ENCODE measurements at places on chromosomes 5 and 9.

DNA sequence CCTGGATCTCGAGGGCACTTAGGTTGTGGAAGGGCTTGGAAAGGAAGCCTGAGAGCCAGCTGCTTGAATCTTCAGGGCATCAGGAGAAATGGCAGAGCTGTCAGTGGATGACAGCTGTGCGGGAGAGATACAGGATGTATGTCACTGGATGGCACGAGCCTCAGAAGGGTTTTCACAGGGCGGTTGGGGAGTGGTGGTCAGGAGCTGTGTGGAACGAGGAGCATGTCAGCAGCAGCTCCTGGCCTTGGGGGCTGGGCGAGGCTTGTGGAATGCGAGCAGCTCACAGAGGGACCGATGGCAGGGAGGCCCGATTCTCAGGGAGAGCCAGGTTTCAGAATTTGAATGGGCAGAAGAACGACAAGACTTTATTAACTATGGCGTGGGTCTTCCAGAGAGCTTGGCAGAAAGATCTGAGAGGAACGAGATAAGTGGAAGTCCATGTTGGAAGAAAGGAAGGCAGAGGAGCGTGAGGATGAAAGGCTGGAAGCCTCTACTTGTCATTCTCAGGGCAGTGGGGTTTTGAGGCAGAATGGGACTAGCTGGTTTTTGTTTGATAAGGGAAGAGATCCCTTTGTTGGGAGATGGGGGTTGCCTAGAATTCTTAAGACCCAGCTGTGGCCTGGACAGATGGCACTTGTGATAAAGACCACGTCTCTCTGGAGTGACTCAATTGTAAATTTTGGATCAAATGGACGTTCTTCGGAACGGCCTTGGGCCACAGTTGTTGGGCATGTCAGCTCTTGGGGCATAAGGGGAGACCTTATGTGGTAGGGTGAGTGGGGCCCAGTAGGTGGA, 60.3 kb downstream of the SNX30 start:
- DNase-seq: no peak

- DNase-seq: no peak
Observed at GRCh38 chr9:133703591-133704399, 34.4 kb downstream of the SARDH start.

DNA sequence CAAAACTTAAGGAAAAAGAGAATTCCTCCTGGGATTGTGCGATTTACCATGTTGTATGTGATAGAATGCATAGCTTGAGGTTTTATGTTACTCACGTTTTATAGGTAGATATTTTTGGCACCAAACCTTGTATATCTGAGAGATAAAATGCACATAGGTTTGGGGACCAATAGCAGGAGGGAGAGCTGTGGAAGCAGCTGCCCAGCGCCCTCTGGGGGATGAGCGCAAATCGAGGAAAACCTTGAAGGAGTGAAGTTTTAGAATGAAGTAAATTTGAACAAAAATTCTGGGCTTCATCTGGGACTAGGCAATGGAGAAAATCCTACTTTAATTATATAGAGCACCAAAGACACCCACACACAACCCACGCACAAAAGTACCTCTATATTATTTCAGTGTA, 197.0 kb downstream of the ADCY2 start:
- no peak for DNase-seq

DNA sequence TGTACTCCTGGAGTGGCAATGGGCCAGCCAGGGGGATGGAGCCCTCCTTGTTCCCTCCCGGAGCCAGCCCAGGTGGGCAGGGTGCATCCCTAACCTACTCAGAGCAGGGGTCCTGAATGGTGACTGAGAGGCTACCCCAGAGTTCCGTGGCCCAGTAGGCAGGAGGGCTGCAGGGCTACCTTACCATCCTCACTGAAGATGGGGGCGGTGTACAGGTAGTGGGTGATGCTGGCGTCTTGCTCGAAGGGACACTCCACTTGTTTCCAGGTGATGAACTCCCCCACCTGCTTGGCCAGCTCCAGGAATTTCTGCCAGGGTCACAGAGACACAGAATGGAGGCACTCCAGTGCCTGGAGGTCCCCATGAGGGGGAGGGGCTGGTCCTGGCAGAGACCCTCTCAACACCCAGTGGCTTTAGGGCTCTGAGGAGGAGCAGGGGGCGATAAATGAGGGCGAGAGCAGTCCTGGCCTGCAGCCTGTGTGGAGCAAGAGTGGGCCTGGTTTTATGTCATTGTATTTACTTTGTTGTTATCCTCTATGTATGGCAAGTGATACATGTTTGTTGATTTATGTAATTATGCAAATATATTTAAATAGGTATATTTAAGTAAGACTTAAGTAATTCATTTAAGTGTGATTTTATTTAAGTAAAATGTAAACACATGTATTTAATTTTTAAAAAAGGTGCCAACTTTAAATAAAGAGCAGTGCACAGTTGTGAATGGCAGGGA, 39.9 kb upstream of the RNF130 start:
- DNase-seq: no peak

DNA sequence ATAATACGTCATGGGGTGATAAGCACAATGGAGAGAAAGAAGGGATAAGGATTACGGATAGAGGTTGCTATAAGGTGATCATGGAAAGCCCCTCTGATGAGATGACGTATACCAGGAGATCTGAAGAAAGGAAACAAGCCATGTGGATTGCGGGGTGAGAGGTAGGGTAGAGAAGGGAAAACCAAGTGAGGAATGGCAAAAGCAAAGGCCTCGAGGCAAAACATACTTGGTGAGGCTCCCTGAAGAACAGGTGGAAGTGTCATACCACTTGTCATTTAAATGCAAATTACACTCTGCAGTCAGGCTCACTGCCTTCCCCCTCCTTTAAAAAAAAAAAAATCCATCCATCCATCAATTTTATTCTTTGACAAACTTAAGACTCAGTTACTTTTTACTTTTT, 420.8 kb downstream of the RAB3C start:
- no peak for DNase-seq

DNA sequence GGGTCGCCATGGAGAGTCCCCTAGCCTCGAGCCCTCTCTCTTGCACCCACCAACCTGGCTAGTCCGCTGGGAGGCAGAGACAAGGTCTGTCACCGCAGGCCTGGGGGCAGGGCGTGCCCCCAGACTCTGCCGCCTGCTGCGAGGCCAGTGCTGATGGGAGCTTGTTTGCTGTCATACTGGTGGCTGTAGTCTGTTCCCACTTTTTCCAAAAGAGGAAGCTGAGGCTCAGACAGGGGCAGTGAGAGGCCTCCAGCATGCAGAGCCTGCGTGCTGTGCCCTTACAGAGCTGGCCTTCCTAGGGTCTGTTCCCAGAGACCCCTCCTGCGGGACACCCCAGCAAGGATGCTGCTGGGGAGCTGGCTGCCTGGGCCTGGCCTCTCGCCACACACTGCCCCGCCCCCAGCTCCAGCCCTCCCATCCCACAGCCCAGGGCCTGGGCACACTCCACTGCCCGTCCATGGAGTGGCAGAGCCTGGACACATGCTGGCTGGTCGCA, 21.0 kb upstream of the SUSD3 start:
- DNase-seq: no peak

- no peak for DNase-seq
Observed at GRCh38 chr5:128844354-128844923, 120.8 kb upstream of the SLC27A6 start.

DNA sequence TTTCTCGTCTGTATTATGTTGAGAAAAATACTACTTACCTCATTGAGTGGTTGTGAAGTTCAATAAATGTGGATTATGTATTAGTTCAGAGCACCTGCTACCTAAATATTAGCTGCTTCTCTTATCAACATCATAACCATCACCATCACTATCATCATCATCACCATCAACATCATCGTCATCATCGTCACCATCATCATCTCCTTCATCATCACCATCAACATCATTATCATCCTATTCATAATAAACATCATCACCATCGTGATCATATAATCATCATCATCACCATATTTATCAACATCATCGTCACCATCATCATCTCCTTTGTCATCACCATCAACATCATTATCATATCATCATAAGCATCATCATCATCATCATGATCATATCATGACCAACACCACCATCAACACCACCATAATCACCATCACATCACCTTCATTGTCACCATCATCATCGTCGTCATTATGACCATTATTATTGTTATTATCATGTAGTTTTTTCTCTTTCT, 181.0 kb upstream of the ADCY2 start:
- DNase-seq: no peak

GRCh38 chr9:16223074-16223871, 647.2 kb downstream of the BNC2 start:
- no peak for DNase-seq

DNA sequence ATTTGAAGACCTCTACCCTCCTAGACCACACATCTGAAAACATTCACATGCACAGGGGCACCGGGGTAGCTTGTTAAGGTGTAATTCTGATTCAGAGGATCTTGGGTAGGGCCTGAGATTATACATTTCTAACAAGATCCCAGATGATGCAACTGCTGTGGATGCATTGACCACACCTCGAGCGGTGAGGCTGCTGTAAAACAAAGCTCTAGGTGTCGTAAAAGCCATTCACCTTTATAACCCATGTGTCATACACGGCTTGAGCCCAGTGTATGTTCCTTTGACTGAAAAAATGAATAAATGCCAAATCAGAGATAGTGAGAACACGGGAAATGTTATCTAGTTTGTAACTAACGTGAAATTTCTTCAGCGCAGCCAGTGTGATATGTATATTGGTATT, 1578.2 kb upstream of the WWC1 start:
- DNase-seq: no peak

- DNase-seq: no peak
Observed at GRCh38 chr5:96338091-96338490, 95.0 kb downstream of the PCSK1 start.

DNA sequence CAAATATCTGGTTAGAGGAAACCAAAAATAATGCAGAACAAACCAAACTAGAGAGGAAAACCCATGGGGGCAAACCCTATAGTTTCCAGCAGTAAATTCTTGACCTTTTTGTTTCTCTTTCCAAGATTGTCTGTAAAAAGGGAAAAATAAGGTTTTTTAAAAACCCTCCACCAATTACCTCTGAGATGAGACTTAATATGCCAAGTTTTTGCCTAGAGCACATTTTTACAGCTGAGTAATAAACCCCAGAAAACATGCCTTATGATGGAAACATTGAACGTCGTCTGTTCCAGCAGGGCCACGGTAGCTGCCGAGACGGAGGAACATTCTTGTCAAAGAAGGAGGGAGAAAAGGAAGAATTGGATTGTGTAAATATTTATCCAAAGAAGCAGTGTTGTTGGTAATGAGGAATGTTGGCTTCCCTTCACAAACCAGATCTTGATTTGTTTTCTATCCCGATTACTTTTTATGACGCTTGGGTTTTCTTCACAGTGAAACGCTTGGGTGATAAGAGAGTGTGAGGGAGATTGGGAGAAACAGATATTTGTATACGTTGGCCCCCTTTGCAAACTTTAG, 17.3 kb upstream of the MSX2 start:
- no peak for DNase-seq

DNA sequence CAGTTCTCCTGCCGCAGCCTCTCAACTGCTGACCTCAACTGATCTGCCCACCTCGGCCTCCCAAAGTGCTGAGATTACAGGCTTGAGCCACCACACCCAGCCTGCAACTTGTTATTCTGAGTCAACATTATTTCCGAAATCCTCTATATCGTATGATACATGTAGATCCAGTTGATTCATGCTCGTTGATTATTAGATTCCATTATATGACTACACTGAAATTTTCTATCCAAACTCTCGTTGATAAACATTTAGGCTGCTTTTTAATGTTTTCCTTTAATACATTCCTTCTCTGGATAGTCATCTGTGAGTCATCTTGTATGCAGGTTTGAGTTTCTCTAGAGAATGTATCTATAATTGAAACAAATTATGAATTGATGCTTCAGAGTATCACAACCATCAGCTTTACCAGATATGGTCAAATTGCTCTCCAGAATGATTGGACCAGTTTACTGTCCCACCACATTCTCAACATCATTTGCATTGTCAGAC, 4.1 kb downstream of the CDK7 start:
- peak; percentile 69 for DNase-seq

GRCh38 chr9:77588271-77588937, 59.7 kb downstream of the GNA14 start:
- DNase-seq: no peak

DNA sequence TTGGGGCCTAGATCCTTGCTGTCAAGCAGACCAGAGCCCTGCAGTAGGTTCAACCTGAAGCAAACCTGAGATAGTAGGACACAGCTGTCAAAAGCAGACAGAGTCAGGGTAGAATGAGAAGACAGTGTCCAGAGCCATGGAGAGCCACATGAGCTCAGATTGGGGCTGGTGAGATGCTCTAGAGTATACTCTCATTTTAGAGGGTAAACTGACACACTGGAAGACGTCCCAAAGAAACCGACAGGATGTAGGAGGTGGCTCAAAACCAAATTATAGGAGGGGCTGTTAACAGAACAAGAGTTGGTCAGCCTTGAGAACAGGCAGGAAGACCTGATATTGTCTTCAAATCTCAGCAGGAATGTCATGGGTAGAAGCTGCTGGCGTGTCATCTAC, 11.5 kb downstream of the CCDC69 start:
- no peak for DNase-seq

DNA sequence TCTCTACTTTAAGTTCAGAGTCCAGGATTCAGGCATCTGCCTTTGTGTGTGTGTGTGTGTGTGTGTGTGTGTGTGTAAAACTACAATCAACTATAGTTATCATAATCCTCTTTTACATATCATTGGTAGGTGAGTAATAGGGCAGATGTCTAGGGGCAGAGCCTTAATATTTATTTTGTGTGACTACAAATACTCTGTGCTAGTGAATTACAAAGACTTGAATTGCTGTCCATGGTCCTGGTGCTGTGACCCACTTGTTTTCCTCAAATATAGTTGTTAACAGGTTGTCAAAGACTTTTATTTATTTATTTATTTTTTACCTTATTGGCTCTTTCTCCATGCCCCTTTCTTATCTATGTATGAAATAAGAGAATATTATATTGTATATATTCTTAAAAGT, 196.8 kb downstream of the ANXA1 start:
- no peak for DNase-seq

GRCh38 chr9:128091571-128091970, 23.5 kb downstream of the SLC25A25 start:
- no peak for DNase-seq

DNA sequence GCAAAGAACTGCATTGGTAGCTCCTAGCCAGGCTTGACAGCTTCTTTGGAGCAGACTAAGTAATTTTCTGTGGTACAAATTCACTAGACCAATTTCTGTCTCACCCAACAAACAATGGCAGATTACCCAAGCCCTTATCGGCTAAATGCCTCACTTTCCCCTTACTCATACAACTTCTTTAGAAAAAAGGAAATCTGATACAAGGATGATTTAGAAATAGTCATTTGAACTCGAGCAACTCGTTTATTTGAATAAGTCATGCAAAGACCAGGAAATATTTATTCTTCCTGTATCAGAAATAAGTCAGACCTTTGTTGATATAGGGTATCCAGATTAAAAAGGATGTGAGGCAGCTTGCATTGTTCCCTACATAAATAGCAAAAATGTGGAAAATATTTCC, 170.4 kb upstream of the CDH6 start:
- no peak for DNase-seq

DNA sequence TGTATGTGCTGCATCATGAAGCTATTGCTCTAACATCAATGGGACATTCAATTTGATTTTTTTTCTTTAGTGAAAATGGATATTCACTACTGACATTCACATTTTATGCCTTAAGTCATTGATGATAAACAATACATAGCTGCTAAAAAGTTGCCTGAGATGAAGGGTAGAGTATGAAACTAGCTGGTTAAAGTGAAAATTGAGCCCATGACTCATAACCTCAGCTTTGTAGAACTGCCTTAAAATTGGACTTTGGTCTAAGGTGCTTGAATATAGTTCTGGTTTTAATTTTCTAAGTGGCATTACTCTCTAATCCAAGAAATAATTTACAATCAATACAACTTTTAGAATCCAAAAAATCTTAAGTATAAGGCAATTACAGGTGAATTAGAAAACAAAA, 740.4 kb upstream of the RIOK2 start:
- no peak for DNase-seq

- no peak for DNase-seq
Observed at GRCh38 chr5:61719124-61719523, 387.1 kb downstream of the ZSWIM6 start.
